ENCODE measurements at places on chromosomes 7 and 10. TPM values are rescaled to one million over a fixed set of nuclear protein-coding genes. Genes with fewer than 3 reads are reported as not detected.
A peak's percentile ranks its signal among the peaks of the same experiment; 100 is the strongest.

DNA sequence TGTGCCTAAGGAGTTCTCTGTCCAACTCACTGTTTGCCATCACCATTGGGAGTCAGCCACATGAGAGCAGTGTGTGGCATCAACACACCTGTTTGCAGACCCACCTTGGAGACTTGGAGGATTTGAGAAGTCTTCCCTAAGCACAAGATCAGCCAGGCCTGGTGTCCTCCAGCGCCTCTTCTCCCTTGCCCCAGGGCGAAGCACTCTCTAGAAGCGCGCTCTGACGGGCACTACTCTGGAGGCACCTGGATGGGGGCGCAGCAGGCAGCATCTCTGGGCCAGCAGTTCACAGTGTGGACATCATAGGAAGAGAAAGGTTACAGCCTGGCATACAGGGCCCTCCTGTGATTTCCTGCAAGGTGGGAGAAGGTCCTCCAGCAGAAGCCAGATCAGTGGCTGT, 289.3 kb downstream of the CELF2 start:
- DNase-seq, result no peak

GRCh38 chr7:43533801-43534479, 49.0 kb upstream of the STK17A start:
- DNase-seq, result no peak

GRCh38 chr10:69278446-69278963, at the start of gene HK1:
Gene HK1, plus strand, starts transcription at chr10:69278496.
- DNase-seq, result no peak

GRCh38 chr10:122060250-122060649, 71.3 kb downstream of the TACC2 start:
- DNase-seq, result no peak

ZNF467 gene
- total RNA-seq, result 5.2 TPM

DNA sequence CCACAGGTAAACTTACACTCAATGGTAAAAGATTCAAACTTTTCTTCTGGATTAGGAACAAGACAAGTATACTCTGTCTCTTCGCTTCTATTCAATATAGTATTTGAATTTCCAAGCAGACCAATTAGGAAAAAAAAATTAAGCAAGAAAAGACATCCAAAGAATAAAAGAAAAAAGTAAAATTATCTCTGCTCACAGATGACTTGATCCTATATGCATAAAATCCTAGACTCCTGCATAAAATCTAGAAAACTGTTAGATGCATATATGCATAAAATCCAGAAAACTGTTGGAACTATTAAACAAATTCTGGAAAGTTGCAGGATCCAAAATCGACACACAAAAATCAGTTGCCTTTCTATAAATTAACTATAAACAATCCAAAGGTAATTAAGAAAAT, at the start of gene OR13A1:
OR13A1 (minus strand) TSS at position 101 of the 400 bp plus-strand sequence. CDS start 11,186 bp downstream, outside the sequence.
- no peak for DNase-seq

SLC39A12 gene
- not detected for total RNA-seq

EEPD1 gene
- total RNA-seq, result 7.1 TPM

DNA sequence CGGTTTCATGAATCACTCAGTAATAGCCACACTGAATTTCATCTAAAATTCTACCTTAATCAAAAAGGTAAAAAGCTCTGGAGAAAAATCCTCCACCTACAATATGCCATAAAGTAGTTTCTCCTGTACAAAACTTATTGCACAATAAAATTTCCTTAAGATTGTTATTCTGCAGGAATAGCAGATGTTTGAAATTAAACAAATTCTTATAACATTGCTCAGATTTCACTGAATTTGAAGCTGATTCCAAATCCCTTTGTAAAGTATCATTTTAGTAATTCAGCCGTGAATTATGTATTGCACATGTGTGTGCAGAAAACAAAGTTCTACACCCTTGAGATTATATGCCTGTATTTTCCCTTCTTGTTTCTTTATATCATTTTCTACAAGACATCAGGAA, 123.8 kb downstream of the AMPH start:
- DNase-seq, result no peak

C7orf33 gene
- not detected for total RNA-seq

GRCh38 chr10:5619362-5620211, 46.8 kb downstream of the ASB13 start:
- no peak for DNase-seq

MYPN gene
- total RNA-seq, result 124 TPM

COBL gene
- total RNA-seq, result 77.1 TPM

CNPY1 gene
- not detected for total RNA-seq

DNA sequence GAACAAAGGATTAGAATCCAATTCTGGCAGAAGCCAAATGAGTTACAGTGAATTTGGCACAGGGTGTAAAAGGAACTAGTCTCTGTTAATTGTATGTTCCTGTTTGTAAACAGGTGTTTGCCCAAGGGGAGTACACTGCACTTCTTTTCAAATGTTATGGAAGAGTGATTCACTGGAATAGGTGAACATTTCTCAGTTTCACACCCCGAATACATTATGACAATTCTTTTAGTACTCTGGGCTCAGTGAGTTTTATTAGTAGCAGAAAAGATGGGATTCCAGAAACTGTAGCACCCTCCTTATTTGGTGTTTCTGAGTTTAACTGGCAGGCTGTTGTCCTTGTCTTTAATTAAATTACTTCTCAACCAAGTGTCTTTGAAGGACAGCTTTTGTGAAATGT, 329.2 kb downstream of the BBS9 start:
- no peak for DNase-seq

CREB5 gene
- 9.8 TPM for total RNA-seq

UCN3 gene
- not detected for total RNA-seq

GRCh38 chr10:66148312-66148711, 777.5 kb upstream of the LRRTM3 start:
- DNase-seq, result no peak

IRF5 gene
- total RNA-seq, result 2.2 TPM

- peak; percentile 16 for DNase-seq
These were observed 205.3 kb upstream of the HABP2 start for GRCh38 chr10:113347508-113347907.

GRCh38 chr7:41967156-41967555, 264.3 kb upstream of the INHBA start:
- DNase-seq, result no peak

GRCh38 chr7:70132852-70133690, 534.8 kb downstream of the AUTS2 start:
- no peak for DNase-seq

DNA sequence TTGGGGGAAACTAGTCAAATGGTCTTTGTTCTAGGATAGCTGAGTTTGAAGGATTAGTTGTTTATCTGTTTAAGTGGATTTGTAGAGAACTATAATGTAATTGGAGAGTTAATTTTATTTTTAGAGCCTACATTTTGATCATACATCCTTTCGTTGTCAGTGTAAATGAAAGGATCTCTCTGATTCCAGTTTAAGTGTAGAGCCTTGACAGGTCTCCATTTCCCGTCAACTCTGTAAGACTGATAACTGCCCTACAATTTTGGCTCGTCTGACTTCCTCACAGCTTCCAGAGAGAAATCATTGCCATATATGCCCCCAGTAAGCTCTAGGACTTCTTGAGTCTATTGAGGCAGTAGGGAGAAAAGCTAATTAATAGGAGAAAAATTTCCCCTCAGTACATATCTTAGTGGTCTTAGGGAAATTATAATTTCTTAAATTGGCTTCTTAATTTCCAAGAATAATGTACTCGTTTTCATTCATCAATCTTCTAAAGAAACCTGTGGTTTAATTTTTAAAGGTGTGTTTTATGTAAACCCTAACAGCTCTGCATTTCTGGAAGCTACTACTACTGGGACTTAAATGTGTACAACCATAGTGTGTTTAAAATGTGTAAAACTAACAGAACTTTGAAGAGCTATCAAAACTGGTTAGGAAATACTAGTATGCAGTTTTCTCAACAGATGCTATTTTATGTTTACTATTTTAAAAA, 3.8 kb downstream of the KMT2E start:
- no peak for DNase-seq

GATA3 gene
- total RNA-seq, result 1.4 TPM

CALML5 gene
- total RNA-seq, result not detected

DNA sequence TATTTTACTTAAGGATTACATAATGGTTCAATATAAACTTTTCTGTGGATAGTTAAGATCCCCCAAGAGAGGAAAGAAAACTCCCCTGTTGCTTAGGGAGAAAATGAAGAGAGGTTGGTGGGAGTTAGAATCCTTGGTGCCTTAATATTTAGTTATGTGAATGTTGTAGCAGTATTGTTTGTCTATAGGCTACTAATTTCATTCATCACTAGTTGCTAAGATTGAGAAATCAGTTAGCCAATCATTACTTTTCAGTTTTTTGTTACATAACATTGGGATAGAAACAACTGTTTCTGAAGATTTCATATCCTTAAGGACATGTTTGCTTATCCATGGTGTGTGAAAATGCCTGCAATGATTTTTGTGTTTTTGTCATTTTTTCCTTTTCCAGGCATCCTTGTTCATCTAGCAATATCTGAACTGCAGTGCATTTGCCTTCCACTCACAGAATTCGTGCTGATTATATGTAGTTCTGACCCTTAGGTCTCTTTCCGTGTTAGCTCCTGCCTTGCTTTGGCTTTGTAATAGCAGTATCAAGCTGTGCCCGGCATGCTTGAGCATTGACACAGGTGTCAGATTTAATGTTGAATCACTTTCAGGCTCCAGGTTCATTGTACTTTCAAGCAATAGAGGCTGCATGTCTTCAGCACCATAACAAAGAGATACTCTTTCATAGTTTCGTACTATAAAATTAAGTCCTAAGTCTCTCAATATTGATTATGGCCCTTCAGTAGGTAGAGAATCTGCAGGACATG, 85.0 kb downstream of the PODXL start:
- no peak for DNase-seq

GRCh38 chr7:67913604-67914003, 917.0 kb downstream of the TYW1 start:
- no peak for DNase-seq

NXPH1 gene
- not detected for total RNA-seq

DUS4L gene
- 8.0 TPM for total RNA-seq

- no peak for DNase-seq
These were observed 141.4 kb downstream of the KIAA1217 start for GRCh38 chr10:24350070-24350921.

SPDYE2 gene
- total RNA-seq, result not detected

Data from left ventricle myocardium inferior (tissue), 1 donor.